ENCODE measurements at places on chromosomes 7 and 10. TPM values are rescaled to one million over a fixed set of nuclear protein-coding genes. Genes with fewer than 3 reads are reported as not detected.

GRCh38 chr10:26378861-26379294 lies 59.3 kb upstream of the APBB1IP start:
- peak; percentile 22 for ATAC-seq
- no peaks in the 10 kb centered on the region for H3K4me1 ChIP-seq
- H3K27me3 ChIP-seq: no peaks in the 10 kb centered on the region
- no peaks in the 10 kb centered on the region for H3K36me3 ChIP-seq
- H3K27ac ChIP-seq: no peak overlapping the region

MYL7 gene
- not detected for total RNA-seq

- no peak overlapping the region for H3K4me3 ChIP-seq
- no peak overlapping the region for H3K27ac ChIP-seq
- no peaks in the 10 kb centered on the region for H3K4me1 ChIP-seq
- no peak for ATAC-seq
- H3K36me3 ChIP-seq: no peaks in the 10 kb centered on the region
Observed at GRCh38 chr7:83799333-83799732, 150.4 kb upstream of the SEMA3E start.

DNA sequence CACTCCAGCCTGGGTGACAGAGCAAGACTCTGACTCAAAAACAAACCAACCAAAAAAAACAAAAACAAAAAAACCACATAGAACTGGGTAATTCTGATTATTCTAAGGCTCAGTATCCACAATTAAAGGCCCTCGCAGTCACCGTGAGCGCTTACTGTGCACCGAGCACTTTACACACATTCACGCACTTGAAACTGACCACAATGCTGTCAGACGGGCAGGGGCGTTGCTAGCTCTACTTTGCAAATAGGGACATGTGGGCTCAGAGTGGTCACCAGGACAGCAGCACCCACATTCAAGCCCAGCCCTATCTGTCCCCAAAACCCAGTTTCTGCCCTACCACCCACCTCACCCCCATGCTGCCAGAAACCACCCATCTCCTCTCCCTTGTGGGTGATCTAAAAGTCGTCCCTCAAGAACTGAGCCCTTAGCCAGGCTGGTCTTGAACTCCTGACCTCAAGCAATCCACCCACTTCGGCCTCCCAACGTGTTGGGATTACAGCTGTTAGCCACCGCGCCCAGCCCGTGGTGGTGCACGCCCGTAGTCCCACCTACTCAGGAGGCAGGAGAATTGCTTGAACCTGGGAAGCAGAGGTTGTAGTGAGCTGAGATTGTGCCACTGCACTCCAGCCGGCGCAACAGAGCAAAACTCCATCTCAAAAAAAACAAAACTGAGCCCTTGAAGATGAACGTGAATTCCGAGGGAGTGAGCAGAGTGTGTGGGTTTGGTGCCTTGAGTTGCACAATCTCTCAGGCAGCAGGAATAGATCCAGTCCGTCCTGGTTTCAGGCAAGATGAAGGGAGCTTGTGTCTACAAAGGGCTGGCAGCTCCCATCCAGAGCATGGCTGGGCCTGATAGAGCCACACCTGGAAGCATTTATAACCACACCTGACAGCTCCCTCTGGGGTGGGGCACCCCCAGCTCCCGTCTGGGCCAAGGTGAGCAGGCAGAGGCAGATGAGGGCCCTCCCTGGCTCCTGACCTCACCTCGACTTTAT lies 5.4 kb upstream of the HSPB1 start:
- H3K27ac ChIP-seq: peak overlapping the region; percentile 95
- H3K36me3 ChIP-seq: no peaks in the 10 kb centered on the region
- H3K4me3 ChIP-seq: no peak overlapping the region

DNA sequence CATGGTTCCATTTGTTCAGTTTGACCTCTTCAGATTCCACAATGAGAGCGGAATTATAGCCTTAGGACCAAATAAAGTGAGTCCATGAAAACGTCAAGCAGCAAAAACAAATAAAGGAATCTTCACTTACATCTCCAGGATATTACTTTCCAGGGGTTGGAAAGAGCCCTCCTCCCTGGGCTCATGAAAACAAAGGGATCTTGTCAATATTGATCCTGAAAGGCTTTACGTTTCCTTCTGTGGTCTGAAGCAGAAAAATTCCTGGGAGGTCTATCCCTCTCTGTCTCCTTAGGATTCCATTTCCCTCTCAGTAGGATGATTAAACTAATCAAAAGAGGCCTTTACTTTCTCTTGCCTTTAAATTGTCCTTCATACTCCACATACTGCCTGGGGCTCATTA lies 293.5 kb downstream of the GPAM start:
- no peaks in the 10 kb centered on the region for H3K27me3 ChIP-seq
- no peak for ATAC-seq
- H3K27ac ChIP-seq: no peak overlapping the region
- H3K36me3 ChIP-seq: no peaks in the 10 kb centered on the region

STEAP4 gene
- 35.9 TPM for total RNA-seq

- H3K27me3 ChIP-seq: no peaks in the 10 kb centered on the region
- peaks cover 48% of the 10 kb centered on the region for H3K4me1 ChIP-seq
- no peak overlapping the region for H3K27ac ChIP-seq
- no peak overlapping the region for H3K4me3 ChIP-seq
- no peaks in the 10 kb centered on the region for H3K36me3 ChIP-seq
Observed at GRCh38 chr10:48361176-48361575, 54.7 kb downstream of the MAPK8 start.

DNA sequence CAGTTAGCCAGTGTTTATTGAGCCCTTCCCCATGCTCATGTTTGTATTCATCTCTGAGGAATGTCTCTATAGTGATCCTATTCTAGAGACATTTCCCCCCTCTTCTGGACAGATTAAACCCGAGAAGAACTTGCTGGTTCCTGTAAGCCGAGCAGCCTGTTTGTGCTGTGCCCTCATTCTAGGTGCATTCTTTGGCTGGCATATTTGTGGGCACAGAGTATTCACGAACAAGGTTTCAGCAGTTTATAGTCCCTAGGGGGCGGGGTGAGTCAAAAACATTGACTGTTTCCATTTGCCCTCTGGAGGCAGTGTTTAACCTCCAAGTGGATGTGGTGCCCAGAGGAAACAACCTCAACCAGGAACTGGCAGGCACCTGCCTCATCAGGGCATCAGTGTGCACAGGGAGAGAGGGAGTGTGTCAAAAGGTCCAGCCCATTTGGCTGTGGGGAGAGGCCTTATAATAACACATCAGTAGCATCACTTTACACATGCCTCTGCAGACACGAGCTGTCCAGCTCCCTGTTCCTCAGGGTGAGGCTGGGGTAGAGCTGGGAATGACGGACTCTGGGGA lies 273.3 kb upstream of the LRGUK start:
- H3K27ac ChIP-seq: no peak overlapping the region
- H3K27me3 ChIP-seq: no peaks in the 10 kb centered on the region
- ATAC-seq: no peak
- no peak overlapping the region for H3K4me3 ChIP-seq
- H3K4me1 ChIP-seq: no peaks in the 10 kb centered on the region

- no peaks in the 10 kb centered on the region for H3K27me3 ChIP-seq
- H3K27ac ChIP-seq: peak overlapping the region; percentile 97
- H3K4me1 ChIP-seq: peaks cover 54% of the 10 kb centered on the region
- H3K4me3 ChIP-seq: peak overlapping the region; percentile 83
- no peak for ATAC-seq
Observed at GRCh38 chr7:99409192-99409572, 413 bp downstream of the BUD31 start.

DNA sequence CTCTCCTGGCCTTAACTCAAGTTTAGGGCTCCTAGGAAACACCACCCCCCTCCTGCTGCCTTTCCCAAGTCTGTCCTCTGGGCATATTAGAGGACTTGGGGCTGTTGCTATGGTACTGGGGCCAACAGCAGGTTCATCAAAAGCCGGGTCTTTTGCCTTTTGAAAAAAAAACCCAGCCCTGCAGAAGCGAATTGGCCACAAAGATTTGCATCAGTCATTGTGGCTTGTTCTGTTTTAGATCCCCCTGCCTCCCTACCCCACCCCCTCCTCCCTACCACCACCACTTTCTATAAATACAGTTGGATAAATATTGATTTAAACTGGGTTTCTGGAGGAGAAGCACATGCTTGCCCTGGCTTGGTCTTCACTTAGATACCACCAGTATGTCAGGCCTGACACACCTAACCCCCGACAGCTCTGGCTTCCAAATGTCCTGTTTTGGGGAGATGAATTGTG lies 7.0 kb downstream of the MXI1 start:
- H3K27ac ChIP-seq: peak overlapping the region; percentile 97
- H3K36me3 ChIP-seq: no peaks in the 10 kb centered on the region
- peaks cover 36% of the 10 kb centered on the region for H3K4me1 ChIP-seq
- no peak overlapping the region for H3K4me3 ChIP-seq
- ATAC-seq: no peak

DNA sequence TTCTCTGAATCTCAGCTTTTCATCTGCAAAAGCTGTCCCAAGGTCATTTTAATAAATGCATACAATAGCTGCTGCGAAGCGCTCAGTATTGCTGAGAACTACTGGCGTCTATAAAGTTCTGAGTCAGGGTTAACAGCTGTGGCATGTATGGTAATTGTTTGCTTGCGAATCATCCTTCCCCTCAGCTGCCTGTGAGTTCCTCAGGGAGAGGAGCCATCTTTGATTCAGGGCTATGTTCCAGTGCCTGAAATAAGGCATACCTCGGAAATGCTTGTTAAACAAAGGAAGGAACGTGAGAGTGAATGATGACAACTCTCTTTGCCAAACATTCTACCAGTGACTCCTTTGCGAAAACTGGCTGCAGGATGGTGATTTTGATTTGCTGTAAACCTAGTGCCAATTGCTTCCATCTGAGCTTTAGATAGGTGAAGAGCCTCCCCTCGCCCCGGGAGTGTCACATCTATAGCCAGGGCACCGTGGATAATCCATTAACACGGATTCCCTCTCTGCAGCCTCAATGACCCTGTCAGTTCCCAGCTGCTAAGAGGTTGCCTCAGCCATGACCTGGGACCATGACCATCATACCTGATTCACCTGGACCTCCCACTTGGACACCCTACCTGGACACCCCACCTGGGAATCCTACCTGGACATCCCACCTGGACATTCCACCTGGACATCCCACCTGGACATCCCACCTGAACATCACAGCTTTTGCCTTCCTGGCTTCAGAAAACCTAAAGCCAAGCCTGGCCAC lies 39.6 kb downstream of the GPRIN2 start:
- H3K27ac ChIP-seq: no peak overlapping the region
- H3K36me3 ChIP-seq: no peaks in the 10 kb centered on the region
- H3K27me3 ChIP-seq: no peaks in the 10 kb centered on the region
- no peak for ATAC-seq

GRCh38 chr10:30870896-30871295 lies 160.8 kb downstream of the ZNF438 start:
- H3K27ac ChIP-seq: no peak overlapping the region
- no peak overlapping the region for H3K4me3 ChIP-seq
- peaks cover 11% of the 10 kb centered on the region for H3K36me3 ChIP-seq
- no peaks in the 10 kb centered on the region for H3K27me3 ChIP-seq
- ATAC-seq: no peak

IL15RA gene
- total RNA-seq: 17.7 TPM

DNA sequence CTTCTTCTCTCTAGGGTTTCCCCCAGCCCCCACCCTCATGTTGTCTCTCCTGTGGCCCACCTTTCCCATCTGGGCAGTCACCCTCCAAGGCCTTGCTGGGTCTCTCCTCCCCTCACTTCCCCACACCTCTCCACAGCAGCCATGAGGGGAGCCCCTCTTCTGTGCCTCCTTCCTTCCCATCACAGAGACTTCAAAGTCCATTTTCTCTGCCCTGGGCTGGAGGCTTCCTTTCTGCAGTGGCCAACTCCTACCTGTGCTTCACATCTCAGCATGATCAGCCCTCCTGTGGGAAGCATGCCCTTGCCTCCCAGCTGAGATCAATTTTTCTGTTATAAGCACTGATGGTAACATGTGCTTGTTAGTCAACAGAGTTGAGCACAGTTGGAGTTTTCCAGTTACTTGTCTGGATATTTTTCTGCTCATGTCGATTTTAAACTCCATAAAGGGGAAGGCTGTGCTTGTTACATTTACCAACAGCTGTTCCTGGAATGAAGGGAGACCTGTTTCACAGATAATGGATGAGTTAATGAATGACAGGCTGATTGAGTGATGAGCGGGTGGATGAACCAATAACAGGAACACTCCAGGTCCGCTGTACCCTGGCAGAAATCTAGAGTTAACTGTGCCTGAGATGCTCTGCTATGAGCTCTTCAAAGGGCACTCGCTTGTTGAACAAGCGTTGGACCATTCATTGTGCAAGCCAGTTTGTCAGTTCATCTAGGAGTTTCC lies 71.4 kb upstream of the PRSS58 start:
- H3K27ac ChIP-seq: no peak overlapping the region
- H3K4me1 ChIP-seq: no peaks in the 10 kb centered on the region
- no peaks in the 10 kb centered on the region for H3K36me3 ChIP-seq
- H3K4me3 ChIP-seq: no peak overlapping the region
- peaks cover 14% of the 10 kb centered on the region for H3K27me3 ChIP-seq

EPO gene
- not detected for total RNA-seq

TUBB8 gene
- not detected for total RNA-seq

GRCh38 chr7:127782075-127782474 lies 130.1 kb downstream of the SND1 start:
- no peak for ATAC-seq
- H3K27me3 ChIP-seq: no peaks in the 10 kb centered on the region
- H3K4me1 ChIP-seq: no peaks in the 10 kb centered on the region
- H3K36me3 ChIP-seq: no peaks in the 10 kb centered on the region
- H3K27ac ChIP-seq: no peak overlapping the region

- no peak overlapping the region for H3K4me3 ChIP-seq
- no peaks in the 10 kb centered on the region for H3K4me1 ChIP-seq
- ATAC-seq: no peak
- H3K27ac ChIP-seq: no peak overlapping the region
Observed at GRCh38 chr10:99605351-99605750, 14.9 kb downstream of the SLC25A28 start.

- no peaks in the 10 kb centered on the region for H3K36me3 ChIP-seq
- no peaks in the 10 kb centered on the region for H3K4me1 ChIP-seq
- no peak overlapping the region for H3K27ac ChIP-seq
- H3K4me3 ChIP-seq: no peak overlapping the region
Observed at GRCh38 chr10:51273574-51273973, 199.3 kb downstream of the PRKG1 start.

DNA sequence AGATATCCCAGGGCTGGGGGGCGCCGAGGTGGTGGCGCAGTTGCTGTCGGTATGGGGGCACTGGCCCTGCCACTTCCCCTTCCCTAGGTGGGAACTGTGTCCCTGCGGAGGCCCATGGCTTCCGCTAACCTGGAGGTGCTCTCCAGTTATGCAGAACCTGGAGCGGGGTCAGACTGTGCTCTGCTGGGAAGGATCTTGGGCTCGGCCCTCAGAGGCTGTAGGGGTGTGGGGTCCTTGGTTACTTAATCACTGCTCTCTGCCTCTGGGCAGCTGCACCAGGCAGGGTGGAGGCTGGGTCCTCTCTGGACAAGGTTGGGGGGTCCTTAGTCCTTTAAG lies 2.4 kb downstream of the BRI3 start:
- peak overlapping the region; percentile 99 for H3K27ac ChIP-seq
- peak overlapping the region; percentile 99 for H3K4me3 ChIP-seq
- no peak for ATAC-seq
- peaks cover 24% of the 10 kb centered on the region for H3K36me3 ChIP-seq

- no peaks in the 10 kb centered on the region for H3K36me3 ChIP-seq
- no peaks in the 10 kb centered on the region for H3K27me3 ChIP-seq
Observed at GRCh38 chr10:17128261-17128660, 1.4 kb downstream of the CUBN start.

PAX4 gene
- not detected for total RNA-seq

All from gastroesophageal sphincter (tissue), 4 donors.